ENCODE measurements at places on chromosomes 6 and 20.
A peak's percentile ranks its signal among the peaks of the same experiment; 100 is the strongest.

DNA sequence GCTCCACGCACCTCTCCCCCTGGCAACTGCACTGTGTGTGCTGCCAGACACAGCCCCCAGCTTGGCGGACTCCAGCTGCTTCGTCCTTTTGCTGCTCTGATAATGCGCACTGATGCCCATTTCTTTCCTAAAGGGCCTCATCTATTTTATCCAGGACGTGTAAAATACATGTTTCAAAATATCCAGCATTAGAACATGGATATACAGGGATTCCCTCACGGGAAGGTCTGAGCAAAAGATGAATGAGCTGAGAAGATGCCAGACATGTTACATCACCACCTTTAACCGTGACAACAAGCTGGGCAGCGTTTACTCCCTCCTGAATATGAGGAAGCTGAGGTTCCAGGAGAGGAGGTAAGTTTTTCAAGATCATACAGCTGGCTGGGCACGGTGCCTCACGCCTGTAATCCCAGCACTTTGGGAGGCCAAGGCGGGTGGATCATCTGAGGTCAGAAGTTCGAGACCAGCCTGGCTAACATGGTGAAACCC is 32.8 kb downstream of the TNXB start:
- DNase-seq = no peak

DNA sequence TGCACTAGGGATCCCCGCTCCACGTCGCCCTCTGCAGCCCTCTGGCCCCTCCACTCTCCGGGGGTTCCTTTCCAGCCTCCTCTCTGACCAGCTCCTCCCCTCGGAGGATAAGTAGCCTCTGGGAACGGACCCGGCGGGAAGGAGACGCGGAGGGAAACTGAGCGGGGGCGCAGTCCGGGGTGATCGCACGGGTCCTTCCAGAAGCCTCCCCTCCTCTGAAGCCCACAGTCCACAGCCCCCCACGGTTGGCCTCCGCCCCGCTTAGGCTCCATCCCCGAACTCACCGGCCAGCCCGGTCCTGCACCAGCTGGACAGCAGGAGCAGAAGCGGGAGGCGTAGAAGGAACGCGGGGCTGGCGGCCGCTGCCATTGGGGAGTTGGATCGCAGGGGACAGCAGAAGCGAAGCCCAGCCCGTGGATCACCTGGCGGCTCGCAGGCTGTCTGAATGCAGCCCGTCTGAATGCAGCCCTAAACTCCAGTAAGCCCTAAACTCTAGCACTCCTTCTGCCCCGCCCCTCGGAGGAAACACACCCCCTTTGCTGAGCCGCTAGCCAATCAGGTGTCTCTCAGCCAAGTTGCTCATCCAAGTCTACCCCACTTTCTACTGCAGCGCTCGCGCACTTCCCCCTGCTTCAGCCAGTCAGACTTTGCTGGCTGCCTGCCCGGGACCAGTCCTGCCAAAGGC is at the start of gene RAET1G:
TSS of gene RAET1G (minus strand) at position 480 of the 685 bp plus-strand sequence. CDS start at position 369, 111 bp downstream.
- peak; percentile 68 for DNase-seq

DNA sequence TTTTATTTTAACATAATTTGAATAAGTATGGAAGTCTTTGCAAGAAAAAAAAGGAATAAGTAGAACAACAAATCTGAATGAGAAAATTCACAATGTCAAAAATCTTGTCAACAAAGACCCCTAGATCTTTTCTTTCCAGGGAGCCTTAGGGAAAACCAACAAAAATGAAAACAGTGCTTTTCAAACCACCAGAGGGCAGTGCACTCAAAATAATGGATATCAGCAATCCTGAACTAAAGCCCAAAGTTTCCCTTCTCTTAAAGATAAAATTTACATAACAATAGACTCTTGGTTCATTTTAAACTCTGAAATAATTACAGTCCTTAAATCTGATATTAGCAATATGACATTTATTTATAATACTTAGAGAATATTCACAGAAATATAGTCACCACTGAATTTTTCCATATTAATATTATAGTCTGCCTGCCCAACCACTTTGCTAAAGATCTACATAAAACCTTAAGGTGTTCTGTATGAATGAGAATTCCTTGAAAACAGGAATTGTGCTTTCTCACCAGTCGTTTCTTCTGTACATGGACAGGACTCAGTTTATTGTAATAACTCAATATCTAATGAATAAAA is 105.3 kb upstream of the BMP5 start:
- no peak for DNase-seq

DNA sequence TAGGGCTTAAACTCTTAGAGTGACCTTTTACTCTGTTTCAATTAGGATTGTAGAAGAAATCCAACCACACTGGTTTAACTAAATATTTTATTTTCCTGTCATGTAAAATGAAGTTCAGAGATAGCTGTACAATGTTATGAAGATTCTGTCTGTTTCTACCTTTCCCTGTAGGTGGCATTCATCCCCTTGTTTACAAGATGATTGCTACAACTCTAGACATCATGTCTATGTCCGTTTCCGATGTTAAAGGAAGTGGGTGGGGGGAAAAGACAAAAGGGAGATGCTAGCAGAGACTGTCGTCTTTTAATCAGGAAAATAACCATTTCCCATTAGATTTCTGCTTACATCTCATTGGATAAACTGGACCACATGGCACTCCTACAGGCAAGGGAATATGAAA is 30.9 kb upstream of the RIMS1 start:
- DNase-seq = no peak

- DNase-seq = peak; percentile 69
Measured at GRCh38 chr6:33570806-33571636, 9.1 kb downstream of the BAK1 start.

DNA sequence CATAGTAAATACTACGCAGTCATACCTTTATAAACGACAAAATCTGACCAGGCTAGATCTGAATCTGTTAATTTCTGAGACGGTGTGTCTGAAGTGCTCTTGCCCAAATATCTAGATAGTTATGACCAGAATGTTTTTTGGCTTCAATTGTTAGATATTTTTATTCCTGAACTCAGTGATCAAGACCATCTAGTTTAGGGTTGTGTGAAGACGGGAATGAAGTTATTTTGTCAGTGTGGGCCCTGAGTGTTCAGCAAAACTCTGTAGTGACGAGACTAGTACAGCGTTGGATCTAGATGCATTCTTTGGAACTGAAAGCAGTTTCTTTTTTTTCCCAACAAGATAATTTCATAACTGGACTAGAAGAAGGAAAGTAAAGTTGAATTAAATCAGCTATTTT is 3.1 kb downstream of the STXBP5 start:
- DNase-seq = no peak

DNA sequence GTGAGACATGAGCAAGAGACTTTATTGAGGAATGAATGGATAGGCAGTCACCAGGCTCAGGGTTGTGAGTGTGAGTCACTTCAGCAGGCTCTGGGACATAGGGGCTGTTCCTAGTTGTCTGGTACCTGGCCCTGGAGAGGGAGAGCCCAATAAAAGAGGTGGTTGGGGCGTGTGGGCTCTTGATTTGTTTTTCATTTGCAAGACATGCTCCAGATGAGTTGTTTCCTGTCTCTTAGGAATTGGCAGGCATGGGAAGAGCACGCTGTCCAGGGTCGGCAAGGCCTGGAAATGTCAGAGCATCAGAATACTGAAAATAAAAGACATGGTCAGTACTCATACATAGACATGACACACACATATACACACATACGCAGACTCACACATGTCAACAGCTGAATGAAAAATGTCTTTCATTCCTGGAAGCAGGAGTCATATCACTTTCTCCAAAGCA is 166.3 kb upstream of the SULF2 start:
- no peak for DNase-seq

DNA sequence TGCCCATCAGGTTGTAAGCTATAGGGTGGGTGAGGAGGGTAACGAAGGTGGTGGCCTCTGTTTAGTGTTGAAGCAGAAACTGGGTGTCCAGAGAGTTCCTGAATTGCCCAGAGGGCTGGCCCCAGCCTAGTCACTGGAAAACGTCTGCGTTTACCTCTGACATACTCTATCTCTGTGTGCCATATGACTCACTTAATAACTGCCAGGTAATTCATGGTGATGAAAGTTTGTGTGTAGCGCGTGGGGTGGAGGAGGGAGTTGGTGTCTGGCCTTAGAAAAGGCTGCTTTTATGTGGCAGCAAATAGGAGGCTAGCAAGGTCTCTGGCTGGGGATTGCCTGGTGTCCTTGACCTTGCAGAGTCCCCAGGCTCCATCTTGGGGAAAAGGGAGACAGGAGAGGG is 47.3 kb downstream of the SLC35D3 start:
- no peak for DNase-seq

GRCh38 chr20:35831029-35831428 is 59.2 kb downstream of the PHF20 start:
- DNase-seq = no peak

GRCh38 chr6:92906385-92906784 is 513.0 kb downstream of the EPHA7 start:
- DNase-seq = no peak

- DNase-seq = no peak
Measured at GRCh38 chr6:46530896-46531295, 39.6 kb upstream of the RCAN2 start.

GRCh38 chr6:31906122-31906521 is 4.2 kb upstream of the ZBTB12 start:
- no peak for DNase-seq

DNA sequence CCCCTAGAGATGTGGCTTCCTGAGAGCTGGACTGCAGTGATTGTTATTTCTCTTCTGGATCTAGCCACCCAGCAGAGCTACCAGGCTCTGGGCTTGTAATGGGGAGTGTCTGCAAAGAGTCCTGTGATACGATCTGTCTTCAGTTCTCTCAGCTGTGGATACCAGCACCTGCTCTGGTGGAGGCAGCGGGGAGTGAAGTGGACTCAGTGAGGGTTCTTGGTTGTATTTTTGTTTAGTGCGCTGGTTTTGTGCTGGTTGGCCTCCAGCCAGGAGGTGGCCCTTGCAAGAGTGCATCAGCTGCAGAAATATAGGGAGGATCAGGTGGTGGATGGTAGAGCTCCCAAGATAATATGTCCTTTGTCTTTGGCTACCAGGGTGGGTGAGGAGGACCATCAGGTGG is 33.7 kb downstream of the PAX1 start:
- DNase-seq = no peak

DNA sequence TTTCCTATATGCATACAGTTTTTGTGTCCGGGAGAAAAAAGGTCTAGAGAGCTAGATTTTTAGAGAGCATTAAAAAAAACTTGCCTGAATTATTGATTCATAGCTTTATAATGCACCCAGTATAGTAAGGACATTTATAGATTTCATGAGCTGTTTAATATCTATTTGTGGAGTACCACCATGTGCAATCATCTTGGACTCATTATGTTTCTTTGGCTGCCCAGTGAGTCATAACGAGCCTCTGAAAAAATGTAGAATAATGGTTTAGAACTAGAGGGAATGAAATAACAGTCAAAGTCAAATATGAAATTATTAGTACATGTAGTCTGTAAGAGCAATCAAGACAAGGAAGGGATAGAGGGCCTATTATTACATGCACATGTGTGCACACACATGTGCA is 350.0 kb downstream of the CD83 start:
- no peak for DNase-seq

GRCh38 chr6:138291036-138291848 is 73.0 kb upstream of the PBOV1 start:
- no peak for DNase-seq

- no peak for DNase-seq
Measured at GRCh38 chr6:14241255-14242070, 123.9 kb downstream of the CD83 start.

- DNase-seq = no peak
Measured at GRCh38 chr6:148426317-148426977, 83.8 kb downstream of the SASH1 start.

GRCh38 chr20:16966276-16966880 is 218.2 kb downstream of the OTOR start:
- no peak for DNase-seq

GRCh38 chr20:420721-421574 is 12.8 kb downstream of the RBCK1 start:
- no peak for DNase-seq

- DNase-seq = no peak
Measured at GRCh38 chr6:139961190-139961589, 586.7 kb upstream of the CITED2 start.

DNA sequence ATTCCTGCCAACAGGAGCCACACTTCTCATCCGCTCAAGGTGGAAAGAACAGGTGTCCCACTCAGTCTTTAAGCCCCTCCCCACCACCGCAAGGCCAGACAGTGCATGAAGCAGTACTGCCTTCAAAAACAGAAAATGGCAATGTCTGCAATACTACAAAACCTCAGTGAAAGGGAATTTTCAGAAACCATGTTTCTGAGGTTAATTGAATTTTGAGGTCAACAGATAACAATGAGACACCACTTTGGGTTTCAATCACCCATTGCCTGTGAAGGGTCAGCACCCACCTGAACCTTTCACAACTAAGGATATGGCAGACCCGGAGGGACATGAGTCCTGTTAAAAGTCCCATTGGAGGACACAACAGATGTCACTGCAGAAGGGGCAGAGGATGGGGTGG is 13.0 kb downstream of the ZC3H12D start:
- no peak for DNase-seq

DNA sequence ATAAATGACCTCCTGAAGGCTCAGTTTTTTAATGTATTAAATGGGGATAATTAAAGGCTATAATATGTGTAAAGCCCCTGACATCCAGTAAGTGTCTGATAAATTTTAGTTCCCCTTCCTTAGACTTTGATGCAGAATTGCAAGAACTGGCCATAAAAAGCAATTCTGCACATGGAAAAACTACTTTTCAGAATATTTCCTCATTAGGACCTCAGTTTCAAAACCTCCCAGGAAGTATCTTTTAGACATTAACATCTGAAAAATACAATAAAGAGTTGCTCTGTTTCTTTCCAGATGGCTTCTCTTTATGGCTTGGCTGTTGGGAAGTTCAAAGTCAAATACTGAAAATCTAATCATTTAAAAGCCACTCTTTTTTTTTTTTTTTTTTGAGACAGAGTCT is 106.3 kb upstream of the ZNF217 start:
- DNase-seq = no peak

DNA sequence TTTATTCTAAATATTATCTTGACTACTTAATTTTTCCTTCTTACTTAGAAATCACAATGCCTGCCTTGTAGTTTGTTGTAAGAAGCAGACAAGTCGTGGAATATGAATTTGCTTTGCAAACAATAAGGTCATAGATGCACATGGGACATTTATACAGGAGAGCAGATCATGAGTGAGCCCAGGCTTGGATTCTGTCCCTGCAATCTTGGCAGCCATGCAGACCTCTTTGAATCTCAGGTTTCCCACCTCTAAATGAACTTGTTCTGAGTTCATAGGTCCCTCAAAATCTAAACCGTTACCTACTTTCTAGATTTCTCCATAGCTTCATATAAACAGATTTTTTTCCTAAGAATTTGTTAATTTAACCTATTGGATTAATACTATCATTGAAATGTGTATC is 19.5 kb downstream of the KIAA0408 start:
- no peak for DNase-seq

DNA sequence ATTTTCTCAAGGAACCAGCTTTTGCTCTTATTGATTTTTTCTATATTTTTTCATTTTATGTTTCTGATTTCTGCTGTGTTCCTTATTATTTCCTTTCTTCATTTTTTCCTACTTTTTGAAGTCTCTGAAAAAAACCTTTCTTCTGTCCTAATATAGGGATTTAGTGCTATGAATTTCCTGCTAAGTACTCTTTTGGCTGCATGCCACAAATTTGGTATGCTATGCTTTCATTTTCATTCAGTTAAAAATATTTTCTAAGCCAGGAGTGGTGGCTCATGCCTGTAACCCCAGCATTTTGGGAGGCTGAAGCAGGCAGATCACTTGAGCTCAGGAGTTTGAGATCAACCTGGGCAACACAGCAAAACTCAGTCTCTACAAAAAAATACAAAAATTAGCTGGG is 30.6 kb downstream of the SIRPD start:
- DNase-seq = no peak

GRCh38 chr6:165737396-165737795 is 74.4 kb upstream of the PDE10A start:
- DNase-seq = no peak

GRCh38 chr6:116190550-116190949 is 63.3 kb downstream of the TSPYL4 start:
- no peak for DNase-seq
